ENCODE measurements at places on chromosomes 5 and 9. TPM values are rescaled to one million over a fixed set of nuclear protein-coding genes. Genes with fewer than 3 reads are reported as not detected.

The DRD1 gene
- total RNA-seq, result not detected

The CCDC192 gene
- total RNA-seq, result not detected

The WWC1 gene
- total RNA-seq, result 50.3 TPM

The CAMSAP1 gene
- 26.6 TPM for total RNA-seq

The PCDHB9 gene
- 3.3 TPM for total RNA-seq

The MGAT4B gene
- total RNA-seq, result 119 TPM

The MYORG gene
- 7.0 TPM for total RNA-seq

The PPP3R2 gene
- 0.23 TPM for total RNA-seq

The GDF9 gene
- 1.4 TPM for total RNA-seq

The SQSTM1 gene
- 645 TPM for total RNA-seq

The PCDHB6 gene
- 2.2 TPM for total RNA-seq

The BNC2 gene
- 15.7 TPM for total RNA-seq

The LCN1 gene
- not detected for total RNA-seq

The CLIC3 gene
- 2.5 TPM for total RNA-seq

The SLC4A9 gene
- 21.8 TPM for total RNA-seq

The PCDHB10 gene
- total RNA-seq, result 6.2 TPM

The NR2F1-AS1 gene
- 43.2 TPM for total RNA-seq

The C9 gene
- total RNA-seq, result not detected

The ADGRD2 gene
- total RNA-seq, result not detected

The ARSI gene
- 5.3 TPM for total RNA-seq

The PCDHB15 gene
- total RNA-seq, result 11.0 TPM

The PCDHAC1 gene
- 1.2 TPM for total RNA-seq

The LCN9 gene
- total RNA-seq, result not detected

The OR13C4 gene
- not detected for total RNA-seq

The MCIDAS gene
- 0.18 TPM for total RNA-seq

The GARIN3 gene
- total RNA-seq, result not detected

The PCDHGA11 gene
- total RNA-seq, result 10.0 TPM

The LHX3 gene
- total RNA-seq, result not detected

The MXD3 gene
- total RNA-seq, result 32.5 TPM

The TGFBI gene
- 224 TPM for total RNA-seq

The OCLN gene
- 50.4 TPM for total RNA-seq

The NAIP gene
- 28.1 TPM for total RNA-seq

The TMC1 gene
- total RNA-seq, result 0.41 TPM

The SPATA31A3 gene
- total RNA-seq, result not detected

The CMYA5 gene
- 72.5 TPM for total RNA-seq

The RAB24 gene
- 26.7 TPM for total RNA-seq

The RANBP3L gene
- 13.3 TPM for total RNA-seq

The SPINK4 gene
- total RNA-seq, result not detected

The CBY3 gene
- total RNA-seq, result 0.58 TPM

The ELAVL2 gene
- 2.0 TPM for total RNA-seq

The OMD gene
- total RNA-seq, result 4.1 TPM

The CDH10 gene
- total RNA-seq, result 3.2 TPM

The SLC36A3 gene
- total RNA-seq, result not detected

The SLC25A48 gene
- total RNA-seq, result 6.2 TPM

Measured in metanephros (tissue), 2 donors.